ENCODE measurements at places on chromosomes 6 and 20.

DNA sequence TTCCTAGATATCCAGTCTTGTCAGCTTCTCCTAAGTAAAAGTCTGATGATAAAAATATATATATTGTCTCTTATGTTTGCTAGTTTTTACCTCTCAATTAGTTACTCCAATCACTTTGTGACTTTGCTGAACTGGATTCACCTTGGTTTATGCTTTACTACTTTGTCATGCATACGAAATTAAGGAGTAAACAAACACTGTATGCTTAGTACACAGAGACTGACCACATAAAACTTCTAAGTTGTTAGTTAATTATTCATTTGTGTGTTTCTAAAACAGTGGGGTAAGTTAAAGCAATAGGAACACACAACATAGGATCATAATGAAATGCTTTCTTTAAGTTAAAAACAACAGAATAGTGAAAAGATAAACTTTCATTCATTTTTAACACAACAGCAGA lies 877.3 kb upstream of the MAP3K7 start:
- no peak for DNase-seq

GRCh38 chr6:126067073-126067472 lies 80.7 kb downstream of the TRMT11 start:
- no peak for DNase-seq

DNA sequence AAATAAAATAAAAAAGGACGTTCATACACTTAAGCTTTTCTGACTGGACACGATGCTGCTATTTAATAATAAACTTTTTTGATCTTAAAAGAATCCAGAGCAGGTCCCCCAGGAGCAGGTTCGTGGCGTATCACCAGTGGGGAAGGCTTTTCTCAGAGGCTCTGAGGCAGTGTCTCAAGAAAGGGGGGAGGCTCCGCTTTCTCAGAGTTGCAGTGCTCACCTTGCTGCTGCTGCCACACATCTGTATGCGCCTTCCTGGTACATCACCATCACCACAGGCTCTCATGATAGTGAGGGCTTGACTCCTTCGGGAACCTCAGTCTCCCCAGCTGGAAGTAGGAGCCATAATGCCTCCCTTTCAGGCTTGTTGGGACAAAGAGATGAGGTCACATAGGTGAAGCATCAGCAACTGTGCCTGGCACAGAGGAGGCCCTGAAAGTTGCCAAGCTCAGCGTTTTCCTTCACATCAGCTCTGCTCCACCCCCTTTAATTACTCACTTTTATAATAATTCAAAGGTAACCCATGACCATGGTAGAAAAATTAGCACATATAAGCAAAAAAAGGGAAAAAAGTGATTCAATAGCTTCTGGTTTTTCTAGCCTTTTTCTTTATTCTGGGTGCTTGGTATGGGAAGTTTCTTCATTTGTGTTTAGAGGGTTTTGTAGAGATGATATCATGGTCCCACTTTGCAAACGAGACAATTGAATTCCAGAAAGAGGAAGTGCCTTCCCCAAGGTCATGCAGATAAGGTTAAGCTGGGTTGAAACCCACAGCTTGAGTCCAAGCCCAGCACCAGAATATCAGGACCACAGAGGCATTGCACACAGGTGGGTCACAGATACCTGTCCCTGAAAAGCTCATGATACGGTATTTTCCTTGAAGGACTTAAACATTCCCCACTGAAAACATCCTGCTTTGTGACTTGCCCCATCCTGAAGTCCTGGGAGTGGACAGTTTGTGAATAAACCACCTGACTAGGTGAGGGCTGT lies 24.5 kb downstream of the SRSF3 start:
- no peak for DNase-seq

GRCh38 chr6:148134592-148134991 lies 208.0 kb upstream of the SASH1 start:
- DNase-seq: no peak

GRCh38 chr6:29826271-29826670 lies 1.4 kb upstream of the HLA-G start:
- no peak for DNase-seq

DNA sequence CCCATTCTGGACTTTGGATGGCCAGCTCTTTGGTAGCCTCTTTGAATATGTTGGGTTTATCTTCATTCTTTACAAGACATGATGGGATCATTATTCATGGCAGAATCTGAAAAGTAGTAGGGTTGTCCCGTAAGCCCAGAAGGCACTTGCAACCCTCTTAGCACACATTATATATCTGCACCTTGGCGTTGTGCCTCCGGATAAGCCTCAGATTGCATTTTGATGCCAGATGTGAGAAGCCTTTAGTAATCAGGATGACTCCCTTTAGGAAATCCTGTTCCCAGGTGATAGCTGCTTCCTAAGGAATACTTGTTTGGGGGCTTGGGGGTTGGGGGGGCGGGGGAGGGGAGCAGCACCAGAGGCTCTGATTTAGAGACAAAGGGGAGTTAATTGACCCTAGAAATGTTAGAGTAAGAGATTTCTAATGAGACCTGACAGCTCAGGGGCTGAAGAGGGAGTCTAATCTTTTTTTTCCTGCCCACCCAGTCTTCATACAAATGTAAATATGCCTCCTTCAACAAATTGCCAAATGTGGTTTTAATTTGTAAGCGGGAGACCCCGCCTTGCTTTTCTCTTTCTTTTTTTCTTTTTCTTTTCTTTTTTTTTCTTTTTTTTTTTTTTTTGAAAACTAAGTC lies 55.1 kb downstream of the JAG1 start:
- no peak for DNase-seq

DNA sequence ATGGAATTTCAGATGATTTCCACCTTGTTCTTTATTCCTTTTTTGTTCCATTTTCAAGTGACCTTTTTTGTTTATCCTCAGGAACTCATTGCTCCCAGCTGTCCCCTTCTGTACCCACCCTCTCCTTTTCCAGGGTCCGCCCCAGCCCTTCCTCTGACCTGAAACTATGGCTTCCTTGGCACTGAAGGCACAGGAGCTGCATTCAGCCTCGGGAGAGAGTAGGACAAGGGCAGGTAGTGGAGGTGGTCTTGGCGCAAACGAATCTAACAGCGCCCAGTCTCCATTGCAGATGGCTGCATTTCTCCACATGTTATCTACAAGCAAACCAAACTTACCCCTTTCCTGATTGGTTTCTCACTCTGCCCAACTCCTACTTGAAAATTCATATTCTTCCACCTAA lies 8.8 kb upstream of the ULBP2 start:
- no peak for DNase-seq

- DNase-seq: no peak
Measured at GRCh38 chr20:48983423-48984400, 62.2 kb downstream of the ARFGEF2 start.

- DNase-seq: no peak
Measured at GRCh38 chr20:63064310-63064709, 57.5 kb upstream of the BHLHE23 start.

- no peak for DNase-seq
Measured at GRCh38 chr6:72963946-72964345, 261.4 kb downstream of the KHDC1L start.

DNA sequence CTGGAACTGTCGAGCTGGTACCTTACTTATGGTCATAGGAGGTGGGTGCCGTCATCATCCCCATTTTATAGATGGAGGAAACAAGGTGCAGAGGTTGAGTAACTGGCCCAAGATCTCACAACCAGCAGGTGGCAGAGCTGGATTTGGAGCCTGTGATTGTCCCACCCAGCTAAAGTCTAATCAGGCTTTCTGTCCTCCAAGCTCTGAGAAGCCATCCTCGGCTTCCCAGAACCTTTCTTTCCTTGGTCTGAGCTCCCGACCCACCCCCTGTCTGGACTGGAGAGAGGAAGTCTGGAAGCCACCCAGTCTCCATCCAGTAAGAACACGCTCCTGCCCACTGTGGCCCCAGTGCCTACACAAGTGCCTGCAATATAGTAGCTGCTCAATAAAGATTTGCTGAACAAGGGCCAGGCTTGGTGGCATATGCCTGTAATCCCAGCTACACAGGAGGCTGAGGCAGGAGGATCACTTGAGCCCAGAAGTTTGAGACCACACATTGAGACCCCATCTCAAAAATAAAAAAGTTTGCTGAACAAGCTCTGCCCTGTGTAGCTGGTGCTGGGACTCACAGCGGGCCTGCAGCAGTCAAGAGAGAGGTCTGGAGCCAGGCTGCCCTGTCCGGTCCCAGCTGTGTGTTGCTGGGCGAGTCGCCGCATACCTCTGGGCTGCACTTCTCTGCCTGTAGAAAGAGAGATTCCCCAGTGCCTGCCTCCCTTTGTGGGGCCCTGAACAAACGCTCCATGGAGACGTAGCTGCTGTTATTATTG lies 32.5 kb upstream of the DLGAP4 start:
- DNase-seq: no peak

- no peak for DNase-seq
Measured at GRCh38 chr6:159168536-159169192, 536 bp upstream of the FNDC1 start.

- no peak for DNase-seq
Measured at GRCh38 chr6:51260003-51260402, 441.3 kb downstream of the TFAP2B start.

DNA sequence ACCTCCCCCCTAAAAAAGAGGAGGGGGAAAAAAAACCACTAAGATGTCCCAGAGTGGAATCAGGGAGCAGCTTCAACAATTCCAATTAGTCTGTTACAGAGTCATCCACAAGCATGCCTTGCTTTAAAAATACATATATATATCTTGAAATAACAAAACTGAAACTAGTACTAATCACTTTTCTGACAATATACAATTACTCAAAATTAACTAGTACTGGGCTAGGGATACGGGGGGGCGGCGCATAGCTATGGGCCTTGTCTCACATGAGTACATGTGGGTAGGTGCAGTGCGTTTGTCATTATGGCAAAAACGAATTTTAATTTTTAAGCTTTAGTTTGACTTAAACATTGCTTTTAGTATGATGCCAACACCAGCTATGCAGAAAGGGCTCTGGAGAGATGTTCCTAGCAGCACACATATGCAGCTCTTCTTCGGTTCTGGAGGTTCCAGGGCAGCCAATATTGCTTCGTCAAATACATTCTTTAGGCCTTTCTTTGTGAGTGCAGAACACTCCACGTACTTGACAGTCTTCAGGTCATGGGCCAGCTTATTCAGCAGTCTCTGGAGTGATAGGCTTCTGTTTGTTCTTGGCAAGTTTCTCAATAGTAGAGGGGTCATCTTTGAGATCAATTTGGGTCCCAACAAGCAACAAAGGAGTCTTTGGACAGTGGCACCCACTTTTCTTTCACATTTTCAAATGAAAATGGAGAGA lies 38.8 kb downstream of the ITCH start:
- DNase-seq: no peak

DNA sequence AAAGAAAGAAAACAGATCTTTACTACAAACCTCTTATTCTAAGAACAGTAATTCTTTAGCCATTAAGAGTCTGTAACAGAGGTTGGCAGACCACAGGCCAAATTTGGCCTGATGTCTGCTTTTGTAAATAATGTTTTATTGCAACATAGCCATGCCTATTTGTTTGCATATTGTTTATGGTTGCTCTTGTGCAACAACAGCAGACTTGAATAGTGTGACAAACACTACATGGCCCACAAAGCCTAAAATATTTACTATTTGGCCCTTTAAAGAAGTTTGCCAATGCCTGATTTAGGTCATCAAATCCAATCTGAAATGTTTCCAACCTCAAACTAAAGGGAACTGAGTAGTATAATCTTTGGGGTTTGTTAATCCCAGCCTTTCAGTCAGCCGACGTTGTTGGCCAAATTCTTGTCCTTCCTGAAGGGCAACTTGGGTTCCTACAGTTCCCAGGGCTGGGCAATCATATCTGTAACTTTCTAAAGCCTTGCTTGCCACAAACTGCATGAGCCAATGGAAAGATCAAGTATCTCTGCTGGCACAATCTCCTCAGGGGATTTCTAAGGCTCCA lies 33.9 kb upstream of the TBC1D20 start:
- no peak for DNase-seq

GRCh38 chr20:38369389-38369788 lies 23.1 kb downstream of the LBP start:
- no peak for DNase-seq

DNA sequence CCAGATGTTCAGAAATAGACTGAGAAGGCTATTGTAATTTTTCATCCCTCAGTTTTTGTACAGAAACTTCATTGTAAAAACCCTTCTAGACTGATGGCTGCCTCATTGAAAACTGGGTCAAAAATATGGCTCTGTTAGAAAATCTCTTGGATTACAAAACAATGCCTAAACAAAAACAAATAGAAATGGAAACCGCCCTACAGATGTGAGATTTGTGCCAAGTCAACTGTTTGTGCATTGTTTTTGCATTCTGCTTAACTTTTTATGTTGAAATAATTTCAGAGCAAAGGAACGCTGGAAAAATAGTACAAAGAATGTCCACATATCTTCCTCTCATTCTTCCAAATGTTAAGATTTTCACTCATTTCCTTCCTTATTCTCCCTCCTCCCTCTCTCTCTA lies 425.1 kb downstream of the FOXA2 start:
- no peak for DNase-seq

DNA sequence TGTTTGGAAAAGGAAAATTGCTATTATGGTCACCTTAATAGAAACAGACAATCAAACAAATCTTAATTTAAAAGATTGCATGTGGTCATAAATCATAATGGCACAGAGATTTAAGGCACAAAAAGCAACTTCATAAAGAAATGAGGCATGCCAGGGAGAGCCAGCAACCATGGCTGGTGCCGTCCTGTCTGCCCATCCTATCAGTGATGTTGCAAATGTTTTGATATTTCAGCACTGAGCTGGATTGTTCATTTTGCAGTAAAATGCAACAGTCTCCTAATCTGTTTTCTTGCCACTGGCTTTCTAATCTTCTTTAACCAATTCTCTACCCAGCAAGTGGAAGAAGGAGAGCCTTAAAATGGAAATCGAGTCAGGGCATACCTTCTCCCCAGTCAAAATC lies 249.8 kb downstream of the SAMD5 start:
- no peak for DNase-seq

DNA sequence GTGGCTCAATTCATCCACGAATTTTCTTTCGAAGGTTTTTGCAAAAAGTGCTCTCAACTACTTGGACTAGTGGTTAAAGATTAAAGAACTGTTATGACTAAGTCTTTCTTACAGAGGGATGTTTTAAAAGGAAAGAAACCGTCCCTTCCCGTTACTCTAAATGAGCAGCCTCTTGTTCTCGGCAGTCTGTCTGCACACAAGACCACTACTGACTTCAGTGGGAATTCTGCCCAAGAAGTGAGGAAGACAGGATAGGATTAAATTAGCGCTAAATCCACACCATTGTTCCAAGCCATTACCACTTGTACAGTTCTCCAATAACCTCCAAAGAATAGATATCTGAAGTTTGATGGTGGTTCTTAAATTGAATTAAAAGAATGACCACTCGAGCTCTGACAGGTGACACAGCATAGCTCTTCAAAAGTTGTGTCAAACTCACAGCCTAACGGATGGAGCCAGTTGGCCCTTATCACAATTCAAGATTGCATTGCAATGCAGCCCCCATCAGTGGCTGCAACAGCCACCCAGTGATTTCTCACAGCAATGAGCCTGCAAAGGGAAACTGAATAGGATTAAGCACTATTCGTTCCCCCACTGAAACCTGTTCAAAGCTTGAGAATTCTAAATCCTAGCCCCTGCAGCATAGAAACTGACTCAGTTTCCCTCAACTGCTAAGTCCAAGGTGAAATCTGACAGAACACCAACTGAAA lies 1.8 kb downstream of the EPB41L2 start:
- DNase-seq: no peak

Measured in stimulated activated CD8-positive, alpha-beta memory T cell treated with anti-CD3 and anti-CD28 coated beads, Interleukin-15, amount 100 ng/mL, for 24 hours (primary cell).